Fibroblast of skin of right biceps (primary cell): ENCODE measurements at places on chromosomes 1 and 21.
A peak's percentile ranks its signal among the peaks of the same experiment; 100 is the strongest.

DNA sequence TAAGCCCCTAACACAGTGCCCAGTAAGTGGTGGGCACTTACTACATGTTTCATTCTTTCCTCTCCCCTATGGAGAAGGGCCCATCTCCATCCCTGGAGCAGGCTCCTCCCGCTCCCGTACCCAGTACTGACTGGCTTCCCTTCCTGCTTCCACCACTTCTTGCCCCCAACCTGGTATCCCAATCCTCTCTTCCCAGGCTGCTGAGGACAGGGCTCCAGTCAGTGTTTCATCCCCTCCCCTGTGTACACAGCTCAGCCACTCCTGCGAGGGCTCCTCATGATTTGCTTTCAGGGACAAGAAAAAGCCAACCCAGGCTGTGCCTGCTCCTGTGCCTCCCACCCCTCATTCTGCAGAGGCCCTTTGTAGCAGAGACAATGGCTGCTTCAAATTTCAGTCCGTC lies 20.8 kb upstream of the ETV3 start:
- no peak for DNase-seq

DNA sequence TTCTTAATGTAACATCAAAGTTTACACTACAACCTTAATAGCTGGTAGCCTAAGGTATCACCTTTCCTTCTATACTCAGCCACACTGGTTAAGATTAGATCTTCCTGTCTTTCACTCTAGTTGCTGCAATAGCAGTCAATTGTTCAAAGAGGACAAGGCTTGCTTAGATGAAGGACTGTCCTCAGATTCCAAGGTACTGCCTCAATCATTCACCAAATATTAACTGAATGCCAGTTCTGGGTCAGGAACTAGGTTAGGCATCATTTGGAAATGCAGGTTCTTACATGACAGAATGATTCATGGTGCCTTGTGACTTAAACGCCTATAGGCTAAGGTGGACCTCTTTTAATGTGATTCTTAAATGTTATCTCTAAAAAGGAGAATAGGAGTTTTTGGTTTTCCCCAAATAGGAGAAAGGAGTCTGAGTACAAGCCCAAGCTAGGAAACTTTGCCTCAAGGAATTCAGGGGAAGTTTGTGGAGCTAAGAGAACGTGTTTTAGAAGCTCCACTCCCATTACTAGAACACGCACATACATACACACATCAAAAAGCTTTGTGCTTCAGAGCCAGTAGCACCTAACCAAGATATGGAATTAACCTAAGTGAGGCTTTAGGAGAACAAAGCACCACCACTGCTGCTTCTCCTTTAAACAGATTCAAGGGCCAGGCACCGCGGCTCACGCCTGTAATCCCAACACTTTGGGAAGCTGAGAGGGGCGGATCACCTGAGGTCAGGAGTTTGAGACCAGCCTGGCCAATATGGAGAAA lies 8.5 kb upstream of the WDR47 start:
- no peak for DNase-seq

DNA sequence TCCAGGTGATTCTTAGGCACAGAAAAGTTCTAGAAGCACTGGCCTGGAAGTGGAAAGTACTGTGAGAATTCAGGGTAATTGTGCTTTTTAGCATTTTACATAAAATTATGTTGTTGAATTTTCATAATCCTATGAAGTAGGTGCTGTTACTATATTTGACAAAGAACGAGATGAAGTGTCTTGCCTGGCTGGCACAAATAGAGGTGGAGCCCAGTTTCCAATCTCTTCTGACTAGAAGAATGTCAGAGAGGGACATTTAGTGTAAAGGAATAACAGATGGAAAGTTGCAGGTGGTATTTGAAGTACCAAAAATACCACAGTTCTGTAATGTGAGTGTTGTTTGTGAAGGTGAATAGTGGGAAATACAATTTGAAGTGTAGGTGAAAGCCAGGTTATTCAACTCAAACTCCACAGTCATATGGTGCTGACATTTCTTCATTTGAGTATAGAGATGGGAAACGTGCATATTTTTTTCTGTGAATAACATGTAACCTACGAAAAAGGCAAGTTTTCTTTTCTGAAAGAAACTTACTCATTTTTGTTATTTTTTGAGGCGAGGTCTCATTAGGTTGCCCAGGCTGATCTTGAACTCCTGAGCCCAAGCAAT lies 3.5 kb upstream of the TMCO2 start:
- DNase-seq: no peak

DNA sequence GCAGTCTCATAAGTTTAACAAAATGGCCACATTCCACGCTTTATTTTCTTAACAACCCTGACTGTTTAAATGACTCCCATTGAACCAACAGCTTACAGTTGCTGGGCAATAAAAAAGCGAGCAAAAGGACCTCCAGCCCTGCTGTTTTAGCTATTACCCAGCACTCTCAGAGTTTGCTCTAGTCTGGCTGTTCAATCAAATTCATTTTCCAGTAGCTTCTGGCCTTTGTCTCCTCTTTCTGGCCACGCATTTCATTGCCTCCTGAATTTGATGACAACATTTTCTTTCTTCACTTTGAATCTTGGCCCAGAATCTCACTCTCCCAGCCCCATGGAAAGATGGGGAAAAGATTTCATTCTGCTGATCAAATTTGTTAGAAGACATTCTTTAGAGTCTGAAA lies 44.1 kb upstream of the DOCK7 start:
- DNase-seq: no peak

DNA sequence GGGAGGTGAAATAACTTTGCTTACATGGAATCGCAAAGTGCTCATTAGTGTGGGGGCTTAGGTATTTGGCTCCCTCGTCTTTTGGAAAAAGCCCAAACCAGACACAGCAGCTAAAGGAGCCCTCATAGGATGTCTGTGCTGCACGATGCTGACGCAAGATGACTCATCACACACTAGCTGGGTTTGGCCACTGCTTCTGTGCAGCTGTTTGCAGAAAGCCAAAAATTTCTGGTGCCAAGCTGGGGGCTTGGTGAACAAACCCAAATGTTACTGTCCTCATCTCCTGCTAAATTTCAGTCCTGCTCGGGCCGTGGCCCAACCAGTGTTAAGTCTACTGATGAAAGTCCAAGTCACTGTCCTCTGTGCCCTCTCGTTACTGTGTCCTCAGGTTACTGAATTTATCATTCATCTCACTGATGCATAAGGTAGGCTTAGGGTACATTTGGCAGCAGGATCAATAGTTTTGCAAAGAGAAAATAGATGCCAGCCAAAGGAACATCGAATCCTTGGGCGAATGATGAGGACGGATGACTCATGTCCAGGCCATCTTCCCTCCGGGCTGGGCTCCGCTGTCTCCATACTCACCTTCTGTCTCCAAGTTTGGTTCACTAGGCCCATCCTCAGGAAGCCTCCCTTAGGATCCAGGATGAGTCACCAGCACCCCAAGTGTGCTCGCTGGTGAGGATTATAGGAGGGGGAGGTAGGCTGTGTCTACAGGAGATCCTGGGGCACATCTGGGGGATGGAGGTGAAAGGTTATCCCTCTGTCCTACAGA lies 177.7 kb downstream of the ADSS2 start:
- DNase-seq: peak; percentile 100

GRCh38 chr21:36463991-36464390 lies 15.9 kb downstream of the CLDN14 start:
- no peak for DNase-seq

- DNase-seq: no peak
Measured at GRCh38 chr1:85058311-85058710, 10.0 kb upstream of the MCOLN3 start.

DNA sequence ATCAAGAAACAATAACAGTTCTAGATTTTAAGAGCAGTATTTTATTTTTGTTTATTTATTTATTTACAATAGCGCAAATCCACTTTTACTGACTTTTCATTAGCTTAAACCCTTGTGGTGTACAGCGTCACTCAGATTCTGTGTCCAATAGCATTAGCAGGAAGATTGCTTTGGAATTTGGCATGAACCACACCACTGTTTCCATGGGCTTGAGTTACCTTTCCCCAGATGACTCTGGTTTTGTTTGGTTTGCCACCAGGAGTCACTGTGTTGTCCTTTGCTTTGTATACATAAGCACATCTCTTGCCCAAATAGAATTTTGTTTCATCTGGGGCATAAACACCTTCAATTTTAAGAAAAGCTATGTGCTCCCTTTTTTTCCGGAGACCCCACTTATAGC lies 25.9 kb upstream of the SNRPE start:
- no peak for DNase-seq

DNA sequence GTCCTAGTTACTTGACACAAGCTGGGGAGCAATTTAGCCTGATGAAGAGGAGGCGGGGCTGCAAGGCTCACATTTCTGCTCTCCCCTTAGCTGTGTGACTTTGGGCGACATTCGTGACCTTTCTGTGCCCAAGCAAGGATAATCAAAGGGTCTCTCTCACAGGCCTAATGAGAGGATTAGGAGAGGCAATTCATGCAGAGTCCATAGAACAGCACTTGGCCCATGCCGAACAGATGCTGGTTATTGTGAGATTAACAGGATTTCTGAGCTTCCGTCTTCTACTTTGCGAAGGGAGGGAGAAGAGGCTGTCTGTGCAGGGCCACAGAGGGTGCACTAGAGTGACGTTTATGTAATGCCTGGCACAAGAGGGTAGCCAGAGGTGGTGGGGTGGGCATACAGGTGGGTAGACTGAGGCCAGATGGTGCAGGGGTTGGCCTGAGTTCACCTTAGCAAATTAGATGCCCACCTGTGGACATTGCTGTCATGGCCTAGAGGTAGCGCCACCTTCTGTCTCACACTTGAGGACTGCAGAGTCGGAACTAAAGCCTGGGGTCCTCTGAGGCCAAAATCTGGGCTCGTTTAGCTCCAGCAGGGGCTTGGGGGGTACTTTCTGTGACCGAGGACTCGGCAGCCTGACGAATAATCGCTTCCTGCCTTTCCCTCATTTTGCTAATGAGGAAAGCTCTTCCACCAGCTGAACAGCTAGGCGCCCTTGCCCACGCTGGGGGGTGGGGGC lies 18.6 kb downstream of the ACTL8 start:
- no peak for DNase-seq

GRCh38 chr1:57238233-57238781 lies 185.6 kb downstream of the DAB1 start:
- DNase-seq: no peak

DNA sequence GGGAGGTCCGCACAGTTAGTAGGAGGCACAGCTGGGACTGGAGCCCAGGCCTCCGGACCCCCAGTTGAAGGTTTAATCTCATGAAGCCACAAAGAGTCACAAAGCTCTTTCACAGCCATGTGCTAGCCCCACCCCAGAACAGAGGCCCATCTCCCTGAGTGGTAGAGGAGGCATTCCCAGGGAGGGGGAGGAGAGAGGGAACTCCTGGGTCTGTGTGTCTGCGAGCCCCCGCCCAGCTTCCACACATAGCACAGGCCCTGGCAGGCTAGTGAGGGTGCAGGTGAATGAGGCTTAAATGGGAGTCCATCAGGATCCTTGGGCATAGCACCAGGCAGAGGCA lies 197.8 kb downstream of the MATN1 start:
- DNase-seq: no peak

GRCh38 chr1:192763756-192764155 lies 45.1 kb upstream of the RGS2 start:
- peak; percentile 90 for DNase-seq

GRCh38 chr1:53619367-53620060 lies 119.5 kb downstream of the GLIS1 start:
- DNase-seq: no peak

GRCh38 chr21:45478115-45478801 lies 64.0 kb downstream of the SLC19A1 start:
- peak; percentile 68 for DNase-seq

- DNase-seq: no peak
Measured at GRCh38 chr1:205272536-205272935, 44.8 kb downstream of the TMCC2 start.

DNA sequence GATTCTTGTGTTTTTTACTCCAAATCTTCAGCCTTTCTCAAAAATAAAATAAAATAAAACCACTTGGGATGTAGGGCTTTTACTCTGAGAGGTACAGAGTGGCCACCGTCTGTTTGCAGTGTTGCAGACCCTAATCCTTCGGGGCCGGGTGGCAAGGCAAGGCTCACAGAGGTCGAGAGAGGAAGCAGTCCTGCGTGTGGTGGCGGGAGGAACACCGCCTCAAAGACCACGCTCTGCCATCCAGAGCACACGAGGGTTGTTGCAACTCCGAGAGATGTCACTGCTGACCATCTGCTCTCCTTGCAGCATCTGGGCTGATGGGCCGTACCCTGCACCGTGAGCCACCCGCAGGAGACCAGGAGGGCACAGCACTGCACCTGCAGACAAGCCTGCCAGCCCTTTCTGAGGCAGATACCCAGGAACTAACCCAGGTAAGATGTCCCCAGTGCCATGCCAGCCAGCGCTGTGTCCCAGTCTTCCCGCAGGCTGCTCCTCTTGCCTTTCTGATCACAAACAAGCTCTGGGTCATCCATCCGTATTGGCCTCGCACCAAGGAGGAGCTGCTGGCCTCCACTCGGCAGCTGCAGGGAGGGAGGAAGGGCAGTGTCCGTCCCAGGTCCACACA lies 31.5 kb downstream of the SNAP47 start:
- DNase-seq: no peak

DNA sequence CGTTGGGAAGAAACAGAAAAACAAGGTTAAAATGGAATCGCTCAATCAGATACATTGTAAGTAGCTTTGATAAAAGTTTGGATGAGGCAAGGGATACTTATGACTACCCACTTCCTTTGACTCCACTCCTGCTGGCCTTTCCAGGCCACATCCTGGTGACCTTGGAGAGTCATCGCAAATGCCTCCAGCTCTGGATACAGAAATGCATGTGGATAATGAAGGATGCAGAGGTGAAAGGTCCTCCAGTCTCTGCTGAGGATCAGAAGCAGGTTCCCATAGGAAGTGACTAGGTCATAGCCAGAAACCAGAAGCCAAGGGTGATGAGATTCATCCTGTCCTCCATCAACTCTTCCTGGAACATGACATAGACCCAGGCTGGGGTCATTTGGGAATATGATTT lies 6.2 kb upstream of the CAMK1G start:
- DNase-seq: no peak

DNA sequence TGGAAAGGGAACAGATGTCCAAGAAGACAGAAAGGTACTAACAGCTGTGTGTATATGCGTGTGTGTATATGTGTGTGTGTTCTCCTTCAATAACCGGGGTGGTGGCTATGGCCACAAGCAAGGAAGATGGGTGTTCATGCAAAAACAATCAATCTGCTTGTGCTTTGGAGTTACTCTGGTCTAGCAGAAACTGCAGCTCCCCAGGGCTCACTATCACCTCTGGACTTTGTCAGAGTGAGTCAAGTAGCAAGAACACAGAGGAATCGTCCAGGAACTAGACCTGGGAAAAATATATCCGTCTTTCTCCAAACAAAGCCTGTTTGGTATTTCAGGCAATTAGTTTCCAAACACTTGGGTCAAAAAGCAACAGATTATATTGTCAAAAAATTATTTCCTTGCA lies 68.6 kb downstream of the GNG12 start:
- DNase-seq: no peak
